Activated CD4-positive, alpha-beta T cell treated with anti-CD3 and anti-CD28 coated beads for 36 hours (primary cell): ENCODE measurements at places on chromosomes 2 and 18. TPM values are rescaled to one million over a fixed set of nuclear protein-coding genes. Genes with fewer than 3 reads are reported as not detected.

DNA sequence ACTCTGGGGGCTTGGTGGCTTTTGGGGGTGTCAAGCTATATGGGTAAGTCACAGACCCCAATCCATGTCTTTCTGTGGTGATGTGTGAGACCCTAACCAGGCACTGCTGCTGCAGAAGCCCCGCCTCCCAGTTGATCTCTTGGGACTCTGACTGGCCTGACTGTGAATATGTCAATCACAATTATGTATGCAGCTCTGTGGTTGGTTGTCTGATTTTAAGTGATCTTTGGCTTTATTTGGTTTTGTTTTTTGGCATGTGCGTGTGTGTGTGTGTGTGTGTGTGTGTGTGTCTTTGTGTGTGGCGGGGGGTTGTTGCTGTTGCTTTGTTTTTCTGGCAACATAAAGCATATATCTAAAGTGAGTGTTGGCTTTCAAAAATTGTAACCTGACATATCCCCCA is 78.5 kb upstream of the GLS start:
- no peak for DNase-seq

DNA sequence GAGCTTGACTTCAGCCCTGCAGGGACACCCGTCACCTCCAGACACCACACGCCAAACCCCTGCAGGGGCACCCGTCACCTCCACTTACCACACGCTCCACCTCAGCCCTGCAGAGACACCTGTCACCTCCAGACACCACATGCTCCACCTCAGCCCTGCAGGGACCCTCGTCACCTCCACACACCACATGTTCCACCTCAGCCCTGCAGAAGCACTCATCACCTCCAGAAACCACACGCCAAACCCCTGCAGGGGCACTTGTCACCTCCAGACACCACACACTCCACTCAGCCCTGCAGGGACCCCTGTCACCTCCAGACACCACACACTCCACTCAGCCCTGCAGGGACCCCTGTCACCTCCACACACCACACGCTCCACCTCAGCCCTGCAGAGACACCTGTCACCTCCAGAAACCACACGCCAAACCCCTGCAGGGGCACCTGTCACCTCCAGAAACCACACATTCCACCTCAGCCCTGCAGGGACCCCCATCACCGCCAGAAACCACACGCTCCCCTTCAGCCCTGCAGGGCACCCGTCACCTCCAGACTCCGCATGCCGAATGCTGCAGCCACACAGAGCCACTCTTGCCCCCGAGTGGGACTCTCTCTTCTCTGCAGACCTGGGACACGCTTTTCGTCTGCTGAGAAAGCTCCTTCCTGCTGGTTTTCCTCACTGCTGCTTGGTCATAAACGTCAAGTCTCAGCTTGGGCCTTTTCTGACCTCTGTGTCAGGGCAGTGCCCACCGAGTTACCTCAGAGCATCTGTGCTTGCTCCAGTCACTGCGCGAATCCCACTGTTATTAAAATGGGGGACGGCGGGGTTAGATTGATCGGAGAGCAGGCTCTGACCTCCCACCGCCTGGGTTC is 77.5 kb upstream of the SALL3 start:
- no peak for DNase-seq

Gene CD226
- total RNA-seq: 53.3 TPM

- no peak for DNase-seq
These were observed 522.0 kb downstream of the SPAG16 start for GRCh38 chr2:213806125-213806726.

Gene RGPD3
- total RNA-seq: 0.05 TPM

DNA sequence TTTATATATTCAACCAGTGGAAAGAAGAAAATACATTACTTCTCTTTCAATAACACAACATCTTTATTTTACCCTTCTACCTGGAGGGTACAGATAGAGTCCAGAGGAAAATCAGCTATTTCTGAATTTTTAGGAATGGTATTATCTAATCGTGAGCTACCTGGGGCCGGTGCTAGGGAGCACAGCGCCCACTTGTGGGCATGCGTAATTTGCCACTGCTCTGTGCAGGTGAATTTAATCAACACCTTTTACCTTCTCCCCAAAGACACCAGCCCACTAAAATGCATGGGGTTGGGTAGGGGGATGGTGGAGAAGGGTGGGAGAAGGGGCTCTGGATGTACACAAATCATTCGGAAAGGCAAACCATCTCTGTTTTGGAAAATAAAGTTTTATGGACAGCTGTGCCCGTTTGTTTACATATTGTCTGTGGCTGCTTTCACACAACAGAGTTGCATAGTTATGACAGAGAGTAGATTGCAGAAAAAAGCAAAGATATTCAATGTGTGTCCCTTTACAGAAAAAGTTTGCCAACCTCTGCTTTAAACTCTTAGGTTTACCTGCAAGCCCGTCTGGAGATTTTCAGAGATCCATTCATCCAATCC is 51.5 kb upstream of the DCC start:
- DNase-seq: peak; percentile 58

DNA sequence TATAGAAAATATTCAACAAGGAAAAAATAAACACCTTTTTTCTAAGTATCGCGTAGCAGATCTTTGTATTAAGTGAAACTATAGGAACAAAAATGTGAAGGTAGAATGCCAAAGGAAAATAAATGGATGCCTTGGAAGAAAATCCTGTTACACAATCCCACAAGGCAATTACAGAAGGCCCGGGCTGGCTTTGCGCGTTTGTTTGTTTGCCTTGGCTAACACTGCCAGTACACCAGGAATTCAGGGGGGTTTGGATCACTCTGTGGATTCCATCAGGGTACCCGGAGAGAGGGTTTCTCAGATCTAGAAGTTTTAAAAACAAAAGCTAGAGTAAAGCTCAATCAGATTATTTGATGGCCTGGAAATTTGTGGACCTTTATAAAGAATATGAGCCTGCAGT is 478.3 kb downstream of the FBXO15 start:
- DNase-seq: no peak

Gene DCDC2C
- not detected for total RNA-seq

DNA sequence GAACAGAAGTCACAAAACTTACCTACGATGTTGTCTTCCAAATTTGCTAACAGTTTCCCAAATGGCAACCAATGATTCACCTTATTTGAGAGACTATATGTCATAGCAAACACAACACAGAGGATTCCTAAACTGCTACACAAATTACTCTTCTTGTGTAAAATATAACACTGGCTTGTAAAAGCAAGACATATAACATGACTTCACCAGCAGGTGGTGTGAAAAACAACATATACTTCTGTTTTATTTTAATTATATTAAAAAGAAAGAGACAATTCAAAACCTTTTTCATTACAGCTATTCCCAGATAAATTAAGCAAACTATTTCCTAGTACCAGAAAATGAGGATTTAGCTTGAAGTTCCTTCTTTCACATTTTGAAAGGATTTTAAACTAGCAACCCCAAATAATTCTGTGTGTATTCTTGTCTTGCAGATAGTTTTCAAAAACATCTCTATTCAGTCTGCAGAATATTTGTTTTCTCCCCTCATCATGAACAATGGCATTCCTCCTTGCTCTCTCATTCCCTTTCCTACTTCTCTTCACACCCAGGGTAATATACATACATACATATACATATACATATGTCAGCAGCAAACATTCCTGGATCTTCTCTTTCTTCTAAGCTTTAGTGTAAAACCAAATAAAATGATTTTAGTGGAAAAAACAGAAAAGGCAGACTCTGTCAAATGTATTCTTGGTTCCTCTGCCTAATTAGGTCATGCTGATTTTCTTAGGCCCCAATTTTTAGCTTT is 62.1 kb downstream of the SCN3A start:
- no peak for DNase-seq

GRCh38 chr18:10421859-10422258 is 32.6 kb upstream of the APCDD1 start:
- DNase-seq: no peak

Gene DAW1
- total RNA-seq: not detected

Gene NIF3L1
- 37.0 TPM for total RNA-seq

Gene GRHL1
- total RNA-seq: 0.27 TPM

- DNase-seq: peak; percentile 28
These were observed 478.2 kb downstream of the PTPRM start for GRCh38 chr18:8045160-8045883.

Gene YES1
- total RNA-seq: 13.1 TPM

- no peak for DNase-seq
These were observed 362.9 kb downstream of the ZEB2 start for GRCh38 chr2:144156736-144157640.

GRCh38 chr2:207491956-207492355 is 37.8 kb upstream of the CREB1 start:
- DNase-seq: no peak

Gene FEV
- not detected for total RNA-seq

Gene MROH2A
- not detected for total RNA-seq

Gene POTEI
- total RNA-seq: not detected

- no peak for DNase-seq
These were observed 375.2 kb upstream of the SPHKAP start for GRCh38 chr2:228556717-228557116.

- DNase-seq: no peak
These were observed 33.0 kb downstream of the COPS8 start for GRCh38 chr2:237118561-237119155.

DNA sequence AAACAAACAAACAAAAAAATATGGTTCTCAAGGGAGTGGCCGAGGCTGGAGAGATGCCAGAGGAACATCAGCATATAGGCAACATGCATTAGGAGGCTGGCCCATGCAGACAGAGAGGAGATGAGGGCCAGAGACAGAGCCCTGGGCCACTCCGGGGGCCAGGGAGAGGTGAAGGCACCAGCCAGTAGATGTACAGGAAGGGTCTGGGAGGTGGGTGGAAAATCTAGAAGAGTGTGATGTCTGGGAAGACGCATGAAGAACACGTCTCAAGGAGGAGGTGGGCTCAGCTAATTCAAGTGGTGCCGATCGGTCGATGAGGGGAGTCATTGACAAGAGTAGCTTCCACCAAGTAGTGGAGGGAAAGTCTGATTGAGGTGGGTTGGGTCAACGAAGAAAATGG is 79.9 kb downstream of the ZCCHC2 start:
- DNase-seq: no peak

Gene FBXO41
- 29.5 TPM for total RNA-seq

Gene MERTK
- total RNA-seq: 1.4 TPM

Gene IKZF2
- 8.3 TPM for total RNA-seq

GRCh38 chr2:118119761-118120400 is 31.6 kb downstream of the INSIG2 start:
- no peak for DNase-seq

Gene ALK
- not detected for total RNA-seq

- DNase-seq: no peak
These were observed 70.8 kb downstream of the SESTD1 start for GRCh38 chr2:179193759-179194394.

GRCh38 chr2:48170281-48170680 is 264.0 kb upstream of the FBXO11 start:
- DNase-seq: no peak

Gene SPC25
- 33.7 TPM for total RNA-seq

Gene OSBPL6
- total RNA-seq: 3.3 TPM

DNA sequence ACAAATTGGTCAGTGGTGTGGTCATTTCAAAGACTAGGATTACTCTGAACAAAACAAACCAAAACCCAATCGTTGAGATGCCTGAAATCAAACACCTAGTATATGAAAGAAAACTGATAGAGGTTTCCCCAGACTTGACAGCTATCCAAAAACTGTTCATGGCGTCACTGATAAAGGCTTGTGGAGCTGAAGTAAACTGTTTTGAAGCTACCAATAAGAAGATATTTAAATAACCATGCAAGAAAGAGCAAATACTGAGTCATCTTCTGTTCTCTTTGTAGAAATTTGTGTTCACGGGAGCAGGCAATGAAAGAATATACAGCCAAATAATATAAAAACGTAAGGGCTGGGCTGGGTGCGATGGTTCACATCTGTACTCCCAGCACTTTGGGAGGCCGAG is 7.5 kb upstream of the COLEC11 start:
- DNase-seq: no peak

GRCh38 chr2:57542081-57542480 is 504.5 kb upstream of the VRK2 start:
- no peak for DNase-seq

DNA sequence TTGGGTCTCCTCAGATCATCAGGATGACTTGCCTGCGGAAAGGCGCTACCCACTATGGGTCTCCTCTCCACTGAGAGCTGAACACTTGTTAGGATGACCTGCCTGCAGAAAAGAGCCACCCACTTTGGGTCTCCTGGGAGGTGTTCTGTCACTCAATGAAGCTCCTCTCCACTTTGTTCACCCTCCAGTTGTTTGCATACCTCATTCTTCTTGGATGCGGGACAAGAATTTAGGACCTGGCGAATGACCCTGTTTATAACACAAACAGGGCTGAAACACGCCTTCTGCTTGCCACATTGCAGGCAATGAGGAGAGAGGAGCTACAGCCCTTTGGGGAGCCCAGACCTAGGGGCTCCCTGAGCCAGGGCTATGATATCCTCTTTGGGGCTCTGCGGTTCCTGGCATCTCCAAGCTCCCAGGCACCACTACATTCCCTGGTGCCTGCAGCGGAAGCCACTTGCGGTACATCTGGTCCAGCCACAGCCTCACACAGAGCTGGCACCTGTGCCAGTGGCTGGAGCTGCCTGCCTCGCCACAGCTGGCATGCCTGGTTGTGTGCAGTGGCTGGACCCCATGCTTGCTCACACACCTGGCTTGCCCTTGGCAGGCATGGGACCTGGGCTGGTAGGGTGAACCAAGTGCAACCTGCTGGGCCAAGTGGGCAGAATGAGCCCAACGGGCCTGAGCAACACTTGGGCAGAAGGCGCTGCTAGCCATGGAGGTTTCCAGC is 20.6 kb downstream of the ANKRD29 start:
- DNase-seq: no peak

DNA sequence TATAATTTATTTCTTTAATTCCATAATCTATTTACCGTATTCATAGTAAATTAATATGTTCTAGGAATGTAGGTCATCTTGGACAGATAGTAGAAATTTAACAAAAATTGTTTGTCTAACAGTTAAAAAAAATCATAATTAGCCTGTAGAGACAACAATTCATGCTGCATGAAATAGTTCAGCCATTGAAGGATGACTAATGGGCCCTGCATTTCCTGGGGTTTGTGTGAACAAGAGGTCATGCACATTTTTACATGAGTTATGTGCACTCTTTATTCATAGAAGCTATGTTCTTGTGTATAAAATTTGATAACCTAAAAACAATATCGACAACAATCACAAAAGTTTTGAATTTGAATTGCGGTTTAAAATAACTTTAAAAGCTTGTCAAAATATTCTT is 1663.6 kb downstream of the SUCLG1 start:
- no peak for DNase-seq

DNA sequence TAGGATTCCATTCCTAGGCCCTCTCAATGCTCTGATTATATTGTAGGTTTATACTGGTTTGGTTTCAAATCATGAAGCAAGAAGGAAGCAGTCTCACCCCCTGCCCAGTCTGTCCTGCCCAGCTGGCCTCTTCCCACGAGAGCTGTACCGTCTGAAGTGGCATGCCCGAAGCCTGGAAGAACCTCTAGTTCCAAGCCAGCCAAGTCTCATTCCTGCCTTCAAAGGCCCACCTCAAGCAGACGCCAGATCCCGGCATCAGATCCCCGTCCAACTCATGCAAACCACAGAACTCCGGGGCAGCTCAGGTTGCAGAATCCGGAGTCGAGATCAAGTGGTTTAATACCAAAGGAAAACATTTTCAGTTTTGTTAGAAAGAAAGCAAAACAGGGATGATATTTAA is 234.4 kb downstream of the LPIN1 start:
- no peak for DNase-seq
